ENCODE measurements at places on chromosomes 2 and 18.

DNA sequence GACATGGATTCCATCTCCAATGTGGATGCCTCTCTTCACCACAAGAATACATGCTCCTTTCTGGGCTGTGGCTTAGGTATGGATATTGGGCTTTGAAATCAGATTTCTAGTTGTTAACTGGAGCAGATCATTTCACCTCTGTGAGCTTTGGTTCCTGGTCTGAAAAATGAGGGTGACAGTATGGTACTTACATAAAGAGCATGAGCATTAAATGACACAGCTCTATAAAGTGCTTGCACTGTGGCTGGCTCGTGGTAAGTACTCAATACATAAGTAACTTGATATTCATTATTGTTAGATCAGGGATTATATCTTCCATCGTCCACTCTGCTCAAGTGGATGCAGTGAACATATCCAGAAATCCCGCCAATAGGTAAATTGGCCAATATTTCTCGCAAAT lies 33.4 kb downstream of the ARHGAP25 start:
- DNase-seq = no peak

DNA sequence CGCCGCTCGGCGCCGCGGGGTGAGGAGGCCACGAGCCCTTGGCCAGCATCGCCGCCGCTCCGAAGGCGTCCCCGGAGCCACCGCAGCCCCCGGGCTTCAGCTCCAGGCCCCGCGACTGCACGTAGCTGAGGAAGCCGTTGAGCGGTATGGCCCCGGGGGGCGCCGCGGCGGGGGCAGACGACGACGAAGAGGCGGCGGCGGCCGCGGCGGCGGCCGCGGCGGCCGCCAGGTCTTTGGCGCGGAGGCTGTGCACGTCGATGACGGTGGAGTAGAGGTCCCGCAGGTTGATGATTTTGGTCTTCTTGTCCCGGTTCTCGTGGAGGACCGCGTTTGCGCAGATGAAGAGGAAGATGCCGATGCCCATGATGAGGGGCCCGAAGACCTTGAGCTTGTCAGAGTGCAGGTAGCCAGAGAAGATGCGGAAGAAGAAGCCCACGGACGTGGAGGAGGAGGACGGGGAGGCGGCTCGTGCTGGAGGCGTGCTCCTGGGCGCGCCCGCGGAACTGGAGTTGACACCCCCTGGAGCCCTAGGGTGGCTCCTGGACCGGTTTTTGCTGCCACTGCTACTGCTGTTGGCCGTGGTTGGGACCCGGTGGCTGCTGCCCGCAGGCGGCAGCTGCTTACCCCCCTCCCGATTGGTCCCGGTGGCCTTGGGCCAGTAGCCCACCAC lies 4.0 kb downstream of the TMEM200C start:
- no peak for DNase-seq

DNA sequence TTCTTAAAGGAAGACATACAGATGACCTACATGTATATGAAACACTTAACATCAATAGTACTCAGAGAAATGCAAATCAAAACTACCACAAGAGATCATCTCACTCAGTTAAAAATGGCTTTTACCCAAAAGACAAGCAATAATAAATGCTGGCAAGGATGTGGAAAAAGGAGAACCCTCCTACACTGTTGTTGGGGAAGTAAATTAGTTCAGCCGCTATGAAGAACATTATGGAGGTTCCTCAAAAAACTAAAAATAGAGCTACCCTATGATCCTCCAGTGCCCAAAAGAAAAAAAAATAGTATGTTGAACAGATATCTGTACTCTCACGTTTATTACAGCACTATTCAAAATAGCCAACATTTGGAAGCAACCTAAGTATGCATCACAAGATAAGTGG lies 1579.4 kb upstream of the TMEFF2 start:
- DNase-seq = no peak

DNA sequence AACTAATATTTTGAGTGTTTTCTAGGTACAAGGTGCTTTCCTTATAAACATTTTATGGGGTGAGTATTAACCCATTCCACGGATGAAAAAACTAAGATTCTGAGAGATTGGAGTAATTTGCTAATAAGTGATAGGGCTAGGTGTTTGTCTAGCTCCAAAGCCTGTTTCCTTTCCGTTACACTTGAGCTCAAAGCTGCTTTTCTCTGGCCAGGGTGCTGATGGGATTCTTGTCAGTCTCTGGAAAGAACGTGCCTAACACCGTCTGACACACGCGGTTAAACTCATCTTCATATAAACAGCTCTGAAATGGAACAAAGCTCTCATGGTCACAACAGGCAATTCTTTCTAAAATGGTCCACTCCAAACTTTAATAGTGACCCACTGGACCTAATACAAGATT lies 2.0 kb upstream of the ANKRD29 start:
- no peak for DNase-seq

- no peak for DNase-seq
Measured at GRCh38 chr18:55781481-55781957, 193.5 kb upstream of the TCF4 start.

GRCh38 chr2:240764605-240765004 lies 55.4 kb downstream of the KIF1A start:
- DNase-seq = no peak

DNA sequence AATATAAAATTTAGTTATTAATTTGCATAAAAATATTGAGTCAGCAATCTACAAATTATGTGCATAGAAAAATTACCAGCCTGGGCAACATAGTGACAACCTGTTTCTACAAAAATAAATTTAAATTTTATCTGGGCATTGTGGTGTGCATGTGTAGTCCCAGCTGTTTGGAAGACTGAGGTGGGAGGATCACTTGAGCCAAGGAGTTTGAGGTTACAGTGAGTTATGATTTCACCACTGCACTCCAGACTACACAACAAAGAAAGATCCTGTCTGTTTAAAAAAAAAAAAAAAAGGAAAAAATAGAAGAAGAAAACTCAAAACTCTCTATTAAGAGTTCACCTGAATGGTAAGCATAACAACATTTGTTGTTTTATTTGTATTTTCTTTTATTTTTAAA lies 1048.4 kb upstream of the CDH2 start:
- no peak for DNase-seq

- no peak for DNase-seq
Measured at GRCh38 chr2:11572996-11573395, 39.2 kb downstream of the GREB1 start.

DNA sequence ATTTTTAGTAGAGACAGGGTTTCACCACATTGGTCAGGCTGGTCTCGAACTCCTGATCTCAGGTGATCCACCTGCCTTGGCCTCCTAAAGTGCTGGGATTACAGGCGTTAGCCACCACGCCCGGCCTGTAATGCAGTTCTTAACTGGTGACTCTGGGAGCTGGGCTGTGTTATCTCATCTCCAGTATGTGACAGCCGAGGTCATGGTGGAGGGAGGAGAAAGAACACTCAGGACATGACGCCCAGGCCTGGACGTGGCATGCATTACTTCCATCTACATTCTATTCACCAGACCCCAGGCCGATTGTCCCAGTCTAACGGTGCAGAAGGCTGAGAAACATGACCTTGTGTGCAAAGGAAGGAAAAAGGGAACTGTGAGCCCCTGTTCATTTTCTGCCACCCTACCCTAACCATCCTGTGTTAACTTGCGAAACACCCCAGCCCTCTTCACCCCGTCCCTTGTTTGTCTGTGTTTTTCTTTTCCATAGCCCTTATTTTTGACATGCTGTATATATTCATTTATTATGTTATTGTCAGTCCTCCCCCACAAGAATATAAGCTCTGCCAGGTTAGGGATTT lies 88.1 kb upstream of the ASAP2 start:
- no peak for DNase-seq

- DNase-seq = no peak
Measured at GRCh38 chr18:37570336-37570930, 4.8 kb upstream of the CELF4 start.

- no peak for DNase-seq
Measured at GRCh38 chr2:149562324-149562723, 25.3 kb downstream of the MMADHC start.

- no peak for DNase-seq
Measured at GRCh38 chr2:10353931-10354330, 51.2 kb downstream of the HPCAL1 start.
